CD4-positive, alpha-beta T cell treated with Interleukin-21 for 1 hour (primary cell): ENCODE measurements at places on chromosomes 1 and 21.
A peak's percentile ranks its signal among the peaks of the same experiment; 100 is the strongest.

DNA sequence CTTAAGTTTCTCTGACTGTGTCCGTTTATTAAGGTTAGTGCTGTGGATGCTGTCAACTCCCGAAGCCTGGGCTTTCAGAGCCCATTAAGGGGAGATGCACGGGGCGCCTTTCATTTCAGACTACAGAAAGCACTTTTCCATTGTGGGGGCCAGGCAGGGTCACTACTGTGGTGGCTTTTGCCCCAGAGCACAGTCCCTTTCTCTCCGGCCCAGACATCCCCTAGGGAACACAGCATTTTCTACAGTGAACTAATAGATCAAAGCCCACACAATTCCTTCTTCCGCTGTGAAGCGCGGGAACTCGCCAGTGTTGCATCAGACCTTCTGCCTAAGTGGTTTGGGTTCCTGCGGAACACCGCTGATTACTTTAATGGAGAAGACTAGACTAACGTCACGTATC lies 26.8 kb upstream of the MAP1LC3C start:
- DNase-seq: no peak

- no peak for DNase-seq
Observed at GRCh38 chr1:84268346-84268745, 33.2 kb upstream of the SAMD13 start.

GRCh38 chr1:22502202-22502601 lies 50.6 kb downstream of the ZBTB40 start:
- no peak for DNase-seq

DNA sequence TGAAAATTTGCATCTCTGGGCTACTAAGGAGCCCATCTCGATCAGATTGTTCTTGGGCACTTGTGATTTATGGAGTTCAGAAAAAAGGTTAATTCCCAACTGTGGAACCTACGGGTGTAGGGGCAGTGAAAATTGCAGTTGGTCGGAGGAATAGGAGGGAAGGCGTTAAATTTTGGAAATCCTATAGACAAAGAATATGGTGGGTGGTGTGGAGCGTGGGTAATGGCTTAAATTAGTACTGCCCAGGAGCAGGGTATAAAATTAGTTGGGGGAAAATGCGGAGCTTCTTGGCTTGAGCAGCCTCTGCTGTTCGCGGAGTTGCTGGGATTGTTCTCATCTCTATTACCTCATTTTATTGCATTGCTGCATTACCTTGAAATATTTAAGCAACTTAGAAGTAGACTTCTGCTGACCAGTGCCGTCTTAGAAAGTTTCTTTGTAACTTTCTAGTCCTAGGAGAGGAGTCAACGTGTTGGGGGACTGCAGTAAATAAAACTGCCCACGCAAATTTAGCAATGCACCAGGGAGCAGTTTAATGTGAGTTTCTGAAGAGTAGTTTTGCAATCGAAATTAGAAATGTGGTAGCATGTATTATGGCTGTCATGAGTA lies 514 bp downstream of the S1PR1 start:
- peak; percentile 27 for DNase-seq

- no peak for DNase-seq
Observed at GRCh38 chr21:31448496-31448895, 104.4 kb upstream of the TIAM1 start.

DNA sequence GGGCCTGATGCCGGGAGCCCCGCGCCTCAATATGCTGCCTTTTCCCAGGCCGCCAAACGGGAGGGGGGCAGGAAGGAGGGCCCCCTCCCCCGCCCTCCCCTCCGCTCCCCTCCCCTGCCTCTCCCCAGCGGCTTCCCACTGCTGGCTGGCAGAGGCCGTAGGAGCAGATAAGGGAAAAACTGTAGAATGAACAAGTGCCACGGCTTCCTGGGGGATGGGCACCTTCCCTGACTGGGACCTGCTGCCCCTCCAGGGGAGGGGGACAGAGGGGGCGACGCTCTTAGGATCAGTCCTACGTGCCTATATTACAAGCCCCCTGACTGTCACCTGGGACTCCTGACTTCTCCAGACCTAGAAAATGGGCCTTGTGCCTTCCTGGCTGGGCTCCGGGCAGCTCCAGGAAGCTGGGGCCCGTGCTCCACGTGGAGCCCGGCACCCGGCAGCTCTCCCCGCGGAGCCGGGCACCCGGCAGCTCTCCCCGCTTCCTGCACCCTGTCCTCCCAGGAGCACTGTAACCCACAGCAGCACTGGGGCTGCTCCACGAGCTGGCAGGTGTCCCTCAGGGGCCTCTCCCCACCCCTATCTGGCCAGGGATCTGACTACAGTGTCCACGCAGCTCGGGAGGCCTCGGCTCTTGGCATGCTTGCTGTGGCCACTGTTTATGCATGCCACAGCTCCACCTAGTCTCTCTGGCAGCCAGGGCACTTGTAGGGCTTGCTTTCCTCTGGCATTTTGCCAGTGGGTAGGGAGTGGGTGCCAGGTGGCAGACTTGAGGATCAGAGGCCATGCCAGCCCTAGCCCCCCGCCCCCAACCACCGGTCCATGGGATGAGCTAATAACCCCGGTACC lies 674 bp upstream of the HES5 start:
- DNase-seq: no peak

DNA sequence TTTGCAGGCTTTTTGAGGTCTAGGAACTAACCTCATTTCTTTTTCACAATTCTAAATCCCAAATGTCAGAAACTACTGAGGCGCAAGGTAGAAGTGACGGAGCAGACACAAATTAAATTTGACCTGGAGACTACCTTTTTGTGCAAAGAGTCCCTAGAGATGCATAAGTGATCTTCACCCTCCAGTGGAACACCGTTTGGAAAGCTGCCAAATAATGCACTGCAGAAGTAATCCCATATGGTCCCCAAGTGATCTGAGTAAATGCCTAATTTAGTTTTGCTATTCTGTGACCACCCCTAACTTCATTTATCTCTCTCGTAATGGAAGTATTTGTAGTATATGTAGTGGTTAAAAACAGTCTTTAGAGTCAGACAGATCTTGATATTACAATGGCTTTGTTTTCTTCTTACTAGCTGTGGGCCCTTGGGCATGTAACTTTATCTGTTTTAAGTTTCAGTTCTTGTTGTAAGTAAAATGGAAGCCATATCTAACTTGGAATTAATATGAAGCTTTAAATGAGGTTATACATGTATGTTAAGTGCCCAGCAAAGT lies 70.4 kb upstream of the IPO9 start:
- no peak for DNase-seq

GRCh38 chr1:228039986-228040385 lies 33.2 kb downstream of the WNT3A start:
- DNase-seq: no peak

DNA sequence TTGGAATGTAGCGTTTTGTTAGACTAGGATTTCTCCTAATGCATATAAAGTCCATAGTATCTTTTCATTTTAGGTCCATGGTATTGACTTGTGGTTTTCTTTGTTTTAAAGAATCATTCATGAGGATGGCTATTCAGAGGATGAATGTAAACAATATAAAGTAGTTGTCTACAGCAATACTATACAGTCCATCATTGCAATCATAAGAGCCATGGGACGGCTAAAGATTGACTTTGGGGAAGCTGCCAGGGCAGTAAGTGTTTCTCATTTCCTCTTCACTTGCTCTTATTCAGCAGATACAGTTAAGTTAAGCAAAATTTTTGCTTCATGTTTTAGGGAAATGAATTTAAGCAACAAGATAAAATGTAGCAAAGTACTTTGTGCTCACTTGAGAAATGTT lies 25.4 kb downstream of the GNAI3 start:
- no peak for DNase-seq

DNA sequence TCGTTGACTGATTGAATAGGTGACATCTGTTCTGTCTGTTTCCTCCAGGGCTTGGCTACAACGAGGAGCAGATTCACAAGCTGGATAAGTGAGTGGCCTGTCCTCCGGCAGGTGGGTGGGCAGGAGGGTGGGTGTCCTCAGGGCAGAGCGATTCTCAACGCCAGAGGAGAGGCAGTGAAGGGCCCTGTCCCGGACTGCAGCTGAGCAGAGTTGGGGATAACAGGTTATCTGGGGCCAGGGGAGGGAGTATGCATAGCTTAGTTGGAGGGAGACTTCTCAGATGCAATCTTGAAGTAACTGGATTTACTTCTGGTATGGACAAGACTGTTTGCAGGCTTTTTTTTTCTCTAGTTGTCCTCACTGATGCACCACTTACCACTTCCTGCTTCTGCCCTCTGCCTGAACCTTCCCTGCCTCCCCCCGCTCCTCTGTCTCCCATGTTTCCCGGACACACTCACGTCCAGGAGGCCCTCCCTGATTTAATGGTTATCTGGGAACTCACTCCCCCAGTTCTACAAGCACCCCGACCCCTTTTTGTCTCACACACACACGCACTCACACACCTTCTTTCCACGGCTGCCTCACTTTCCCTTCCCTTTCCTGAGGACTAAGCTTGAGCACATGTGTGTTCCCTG lies 16.4 kb upstream of the RASSF5 start:
- no peak for DNase-seq

DNA sequence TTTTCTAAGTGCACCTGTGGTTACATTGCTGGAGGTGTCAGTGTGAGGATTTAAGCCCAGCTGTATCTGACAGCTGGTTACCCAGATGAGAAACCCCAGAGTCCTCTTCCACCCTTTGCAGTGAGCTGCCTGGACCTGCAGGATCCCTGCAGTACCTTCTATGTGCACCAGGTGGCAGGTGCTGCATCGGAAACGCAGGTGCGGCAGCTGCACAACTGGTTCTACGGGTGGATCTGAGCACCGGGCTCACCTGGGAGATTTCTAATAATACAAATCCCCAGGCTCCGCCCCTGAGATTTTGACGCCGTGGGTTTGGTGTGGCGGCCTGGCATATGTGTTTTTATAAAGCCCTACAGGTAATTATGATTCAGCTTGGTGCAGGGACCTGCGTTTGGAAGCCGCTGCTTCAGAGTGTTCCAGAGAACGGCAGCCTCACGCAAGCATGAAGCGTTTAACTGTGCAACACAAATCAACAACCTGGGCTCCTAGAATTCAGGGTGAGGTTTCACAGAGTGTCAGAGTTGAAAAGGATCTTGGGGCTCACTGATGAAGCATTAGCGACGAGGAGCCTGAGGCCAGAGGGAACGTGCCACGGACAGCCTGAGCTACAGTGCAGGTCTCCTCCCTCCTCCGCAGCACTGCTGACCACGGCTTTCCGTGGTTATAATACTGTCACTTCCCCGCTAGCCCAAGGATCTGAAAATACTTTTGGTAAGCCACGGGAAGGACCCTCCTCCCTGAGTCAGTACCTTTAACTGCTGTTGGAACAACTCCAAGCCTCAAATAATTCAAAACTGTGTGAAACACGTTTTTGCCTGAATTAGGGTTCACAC lies 96.7 kb upstream of the TRABD2B start:
- peak; percentile 65 for DNase-seq

GRCh38 chr1:64006276-64007051 lies 197.0 kb upstream of the UBE2U start:
- no peak for DNase-seq

- DNase-seq: no peak
Observed at GRCh38 chr1:205572421-205572820, 59.4 kb downstream of the ELK4 start.

GRCh38 chr1:94105957-94106529 lies 14.9 kb downstream of the ABCA4 start:
- DNase-seq: no peak

GRCh38 chr1:171623651-171624331 lies 1.7 kb downstream of the MYOCOS start:
- DNase-seq: no peak
